ENCODE measurements at places on chromosomes 2 and 18. TPM values are rescaled to one million over a fixed set of nuclear protein-coding genes. Genes with fewer than 3 reads are reported as not detected.

Gene NEMP2
- 3.4 TPM for total RNA-seq

Gene CFAP65
- 19.6 TPM for total RNA-seq

Gene CCDC68
- 6.8 TPM for total RNA-seq

Gene PID1
- 26.8 TPM for total RNA-seq

Gene SLC4A5
- 4.8 TPM for total RNA-seq

Gene DCDC2C
- total RNA-seq, result 0.11 TPM

Gene RAB6D
- total RNA-seq, result not detected

Gene MAP3K19
- 23.2 TPM for total RNA-seq

Gene MC2R
- not detected for total RNA-seq

Gene SLC23A3
- total RNA-seq, result 2.2 TPM

Gene CDH20
- total RNA-seq, result 0.07 TPM

Gene LNPK
- 12.9 TPM for total RNA-seq

Gene PRKAG3
- not detected for total RNA-seq

Gene SCN1A
- under 0.01 TPM for total RNA-seq

Gene TACR1
- total RNA-seq, result 0.46 TPM

Gene MRPL33
- 63.2 TPM for total RNA-seq

Gene ATP6V1C2
- total RNA-seq, result 0.60 TPM

Gene CTAGE1
- total RNA-seq, result not detected

Gene TNFAIP6
- 1.0 TPM for total RNA-seq

Gene GPR39
- 0.42 TPM for total RNA-seq

Gene POTEI
- total RNA-seq, result not detected
